ENCODE measurements at places on chromosomes 6 and 20.
A peak's percentile ranks its signal among the peaks of the same experiment; 100 is the strongest.

GRCh38 chr20:5788385-5788895 is 38.2 kb downstream of the SHLD1 start:
- DNase-seq, result peak; percentile 73

- DNase-seq, result no peak
Measured at GRCh38 chr6:5619249-5619648, 357.9 kb downstream of the FARS2 start.

- DNase-seq, result no peak
Measured at GRCh38 chr20:13037727-13038126, 29.0 kb downstream of the SPTLC3 start.

GRCh38 chr6:31879901-31880300 is 1.1 kb upstream of the SLC44A4 start:
- DNase-seq, result no peak

DNA sequence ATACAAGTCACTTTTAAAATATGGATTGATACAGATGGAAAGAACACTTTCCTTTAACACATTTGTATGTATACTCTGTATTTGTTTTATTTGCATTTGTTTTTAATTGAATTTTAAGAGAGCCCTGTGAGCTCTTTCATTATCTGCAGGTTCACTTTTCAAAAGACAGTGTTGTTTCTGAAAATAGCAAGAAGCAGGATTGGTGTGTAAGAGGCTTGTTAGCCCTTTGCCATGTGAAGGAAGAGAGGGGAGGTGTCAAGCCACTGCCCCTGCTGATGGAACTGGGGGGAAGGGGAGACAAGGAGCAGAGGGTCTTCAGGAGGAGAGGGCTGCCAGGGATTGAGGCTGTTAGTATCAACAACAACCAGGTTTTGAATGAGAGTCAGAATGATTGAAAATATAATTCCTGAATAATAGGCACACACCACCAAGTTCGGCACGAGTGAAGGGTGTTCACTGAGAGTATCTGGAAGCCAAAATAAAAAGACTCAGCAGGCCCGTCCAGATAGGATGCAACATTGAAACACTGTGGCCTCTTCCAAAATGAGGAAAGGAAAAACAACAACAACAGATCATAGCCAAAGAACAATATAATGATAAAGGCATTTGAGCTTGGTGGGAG is 12.6 kb upstream of the PBOV1 start:
- no peak for DNase-seq

- DNase-seq, result no peak
Measured at GRCh38 chr6:35357677-35358076, 15.3 kb downstream of the PPARD start.

- DNase-seq, result no peak
Measured at GRCh38 chr6:24145690-24146131, 19.7 kb downstream of the NRSN1 start.

GRCh38 chr6:39706819-39707335 is 18.3 kb downstream of the KIF6 start:
- no peak for DNase-seq

DNA sequence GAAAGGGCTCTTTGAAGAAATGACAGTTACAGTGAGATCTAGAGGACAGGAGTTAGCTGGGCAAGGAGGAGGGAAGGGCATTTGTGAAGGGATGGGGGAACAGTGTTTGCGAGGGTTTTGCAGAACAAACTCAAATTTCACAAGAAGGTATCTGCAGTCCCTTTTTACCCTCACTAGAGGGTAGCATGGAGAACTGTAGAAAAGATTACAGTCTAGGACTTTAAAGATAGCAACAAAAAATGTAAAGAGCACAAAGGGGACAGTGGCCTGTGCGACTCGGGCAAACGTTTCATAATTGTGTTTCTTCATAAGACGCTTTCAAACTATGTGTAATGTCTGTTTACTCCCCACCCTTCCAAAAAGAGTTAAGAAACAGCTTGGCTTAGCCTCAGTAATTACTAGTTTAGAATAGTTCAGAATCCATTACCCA is 21.2 kb upstream of the ASXL1 start:
- DNase-seq, result peak; percentile 5

- no peak for DNase-seq
Measured at GRCh38 chr6:126821706-126822105, 296.8 kb upstream of the RSPO3 start.

DNA sequence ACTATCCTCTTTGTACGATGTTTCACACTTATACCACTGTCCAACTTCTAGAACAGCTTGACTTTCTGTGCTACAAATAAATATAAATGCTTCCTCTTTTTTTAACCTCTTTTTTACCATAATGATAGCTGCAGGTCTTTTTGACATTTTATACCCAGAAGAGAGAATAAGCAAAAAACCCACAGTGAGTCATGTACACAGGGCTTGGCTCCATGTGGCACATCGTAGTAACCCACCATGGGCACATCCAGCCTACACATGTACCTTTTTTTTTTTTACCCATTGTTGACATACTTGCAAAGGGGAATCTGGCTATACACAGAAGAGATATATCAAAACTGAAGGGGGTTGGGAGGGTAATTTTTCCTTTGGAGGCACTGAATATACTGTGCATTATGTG is 59.5 kb upstream of the RSPO3 start:
- DNase-seq, result no peak

Data from RWPE2 (cell line).